ENCODE measurements at places on chromosomes 6 and 20. TPM values are rescaled to one million over a fixed set of nuclear protein-coding genes. Genes with fewer than 3 reads are reported as not detected.

DNA sequence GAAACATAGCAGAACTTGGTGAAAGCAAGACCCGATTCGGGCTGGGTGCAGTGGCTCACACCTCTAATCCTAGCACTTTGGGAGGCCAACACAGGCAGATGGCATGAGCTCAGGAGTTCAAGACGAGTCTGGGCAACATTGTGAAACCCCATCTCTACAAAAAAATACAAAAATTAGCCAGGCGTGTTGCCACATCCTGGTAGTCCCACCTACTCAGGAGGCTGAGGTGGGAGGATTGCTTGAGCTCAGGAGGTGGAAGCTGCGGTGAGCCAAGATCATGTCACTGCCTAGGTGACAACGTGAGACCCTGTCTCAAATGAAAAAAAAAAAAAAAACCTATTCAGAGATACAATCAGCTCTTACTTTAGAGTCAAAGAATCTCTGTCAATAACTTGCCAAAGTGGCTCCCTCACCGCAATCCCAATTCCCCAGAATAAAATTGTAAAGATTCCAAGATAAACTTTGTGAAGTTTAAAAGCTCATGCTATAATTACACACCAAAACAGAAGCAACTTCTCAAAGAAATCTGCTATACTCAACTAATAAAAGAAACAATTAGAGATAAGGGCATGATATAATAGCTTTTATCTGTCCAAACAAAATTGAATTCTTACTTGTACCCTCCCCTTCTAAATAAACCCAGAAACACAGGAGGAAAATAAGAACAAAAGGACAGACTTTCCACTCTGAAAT lies 33.6 kb downstream of the CDK19 start:
- DNase-seq: no peak

- DNase-seq: no peak
Observed at GRCh38 chr6:119609865-119610264, 260.3 kb upstream of the MAN1A1 start.

Gene RCAN2
- polyA plus RNA-seq: 4.7 TPM

Gene MAP3K5
- 7.4 TPM for polyA plus RNA-seq

Gene TRAPPC3L
- 0.18 TPM for polyA plus RNA-seq

Measured in large intestine (tissue), 12 donors.